Osteoblast (primary cell): ENCODE measurements at places on chromosomes 4 and X. TPM values are rescaled to one million over a fixed set of nuclear protein-coding genes. Genes with fewer than 3 reads are reported as not detected.

The OTUD6A gene
- total RNA-seq = not detected in 2 replicates

The SYTL5 gene
- under 0.01 TPM in 2 replicates for total RNA-seq

The SFRP2 gene
- total RNA-seq = 0.29 TPM in 1 of 2 replicates, not detected in the other

The DCX gene
- not detected in 2 replicates for total RNA-seq

The ENPP6 gene
- under 0.01 TPM in 1 of 2 replicates, not detected in the other for total RNA-seq

The FGFR3 gene
- total RNA-seq = 0.29 and 0.36 TPM in 2 replicates

The HTR2C gene
- not detected in 2 replicates for total RNA-seq

The FMR1 gene
- 33.3 and 35.8 TPM in 2 replicates for total RNA-seq

The ETDB gene
- total RNA-seq = not detected in 2 replicates

DNA sequence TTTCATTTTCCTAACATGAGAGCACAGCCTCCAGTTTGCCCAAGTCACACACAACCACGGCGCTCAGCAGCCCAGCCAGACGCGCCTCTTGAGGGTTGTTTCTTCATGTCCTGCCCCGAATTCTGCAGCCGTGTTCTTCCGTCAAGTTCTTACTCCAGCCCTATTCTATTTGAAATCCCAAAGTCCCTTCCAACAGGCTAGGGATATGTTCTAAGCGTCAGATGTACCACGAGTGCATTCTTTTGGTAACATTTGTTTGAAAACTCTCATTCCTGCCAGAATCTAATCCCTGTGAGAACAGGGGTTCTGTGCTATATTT, 23.1 kb downstream of the ACSL1 start:
- peak; percentile 66 for DNase-seq

DNA sequence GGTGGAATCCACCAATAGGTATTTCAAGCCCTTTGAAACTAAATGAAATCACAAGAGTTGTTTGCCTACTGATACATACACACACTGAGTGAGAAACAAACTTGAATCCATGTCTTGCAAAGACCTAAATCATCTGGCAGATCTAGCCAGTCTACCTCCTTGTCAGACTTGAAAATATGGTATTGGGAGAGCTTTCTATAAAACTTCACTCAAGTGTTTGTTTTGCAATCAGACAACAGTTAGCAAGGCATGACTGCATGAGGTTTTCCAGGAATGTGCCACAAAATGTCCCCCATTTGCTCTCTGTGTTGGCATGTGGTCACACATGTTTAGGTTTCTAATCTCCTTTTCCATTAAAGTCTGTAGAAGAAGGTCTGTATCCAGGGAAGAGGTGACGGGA, 52.4 kb downstream of the MAP3K15 start:
- no peak for DNase-seq

GRCh38 chr4:18914182-18914581, 892.6 kb upstream of the LCORL start:
- DNase-seq = no peak

GRCh38 chrX:46757052-46757451, 1.9 kb downstream of the SLC9A7 start:
- no peak for DNase-seq

GRCh38 chrX:140090800-140091124, 125.4 kb upstream of the CXorf66 start:
- no peak for DNase-seq

DNA sequence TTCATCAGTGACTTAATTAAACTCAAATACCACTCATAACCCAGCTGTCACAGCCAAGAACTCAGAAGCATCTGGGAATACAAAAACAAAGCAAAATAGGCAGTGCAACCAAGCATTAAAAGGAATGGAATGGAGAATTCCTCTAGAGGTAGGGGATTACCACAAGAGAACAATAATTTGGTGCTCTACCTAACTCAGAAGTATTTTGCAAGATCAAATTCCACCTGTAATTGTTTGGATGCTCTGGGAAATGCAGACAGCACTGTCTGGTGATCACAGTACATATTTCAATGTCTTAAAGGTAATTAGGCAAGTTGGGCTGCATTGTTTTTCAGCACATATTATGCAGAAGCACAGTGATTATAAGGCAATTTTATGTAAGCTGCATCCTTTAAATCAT, 547.5 kb downstream of the TRAM1L1 start:
- no peak for DNase-seq

DNA sequence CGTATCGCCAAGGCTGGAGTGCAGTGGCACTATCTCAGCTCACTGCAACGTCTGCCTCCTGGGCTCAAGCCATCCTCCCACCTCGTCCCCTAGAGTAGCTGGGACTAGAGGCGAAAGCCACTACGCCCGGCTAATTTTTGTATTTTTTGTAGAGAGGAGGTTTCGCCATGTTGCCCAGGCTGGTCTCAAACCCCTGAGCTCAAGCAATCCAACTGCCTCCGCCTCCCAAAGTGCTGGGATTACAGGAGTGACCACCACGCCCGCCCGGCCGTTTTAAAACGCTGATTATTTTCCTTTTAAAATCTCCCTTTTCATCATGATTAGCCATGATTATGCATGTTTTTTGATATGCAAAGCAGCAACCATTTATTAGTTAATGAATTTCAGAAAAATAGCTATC, 2.2 kb downstream of the N4BP2 start:
- DNase-seq = no peak

- no peak for DNase-seq
Observed at GRCh38 chrX:115419069-115419468, 129.6 kb downstream of the LUZP4 start.

GRCh38 chr4:38368613-38369012, 295.4 kb upstream of the KLF3 start:
- DNase-seq = peak; percentile 62

DNA sequence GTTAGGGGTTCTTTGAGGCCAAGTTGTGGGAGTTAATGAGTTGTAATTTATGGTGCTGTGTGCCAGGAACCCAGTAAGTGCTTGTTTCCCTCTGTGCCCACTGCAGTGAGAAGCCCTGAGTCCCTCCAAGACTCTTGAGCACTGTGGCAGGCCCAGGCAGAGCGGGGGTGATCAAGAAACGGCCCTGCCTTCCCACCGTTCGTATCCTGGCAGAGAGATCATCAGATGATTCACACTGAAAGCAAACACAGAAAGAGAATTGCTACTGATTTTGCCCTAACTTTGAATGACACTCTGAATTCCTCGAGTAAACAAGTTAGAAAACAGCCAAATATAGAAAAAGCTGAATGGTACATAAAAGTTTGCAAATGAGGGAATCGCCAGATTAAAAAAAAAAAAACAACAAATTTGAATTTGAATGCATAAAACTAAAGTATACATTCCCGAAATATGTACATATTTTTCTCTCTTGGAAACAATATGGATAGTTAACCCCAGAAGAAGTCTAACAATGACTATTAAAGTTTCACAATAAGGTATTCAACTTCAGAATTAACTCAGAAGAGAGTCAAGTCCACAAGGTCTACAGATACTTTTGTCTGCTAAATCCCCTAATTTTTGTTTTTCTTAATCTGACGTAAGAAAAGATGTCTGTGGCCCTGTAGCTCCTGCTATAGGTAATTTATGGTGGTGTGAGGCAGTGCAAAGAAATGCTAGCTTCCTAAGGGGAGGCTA, 71.8 kb downstream of the AFAP1 start:
- peak; percentile 78 for DNase-seq

- no peak for DNase-seq
Observed at GRCh38 chr4:77309496-77309895, 152.5 kb downstream of the CCNG2 start.

DNA sequence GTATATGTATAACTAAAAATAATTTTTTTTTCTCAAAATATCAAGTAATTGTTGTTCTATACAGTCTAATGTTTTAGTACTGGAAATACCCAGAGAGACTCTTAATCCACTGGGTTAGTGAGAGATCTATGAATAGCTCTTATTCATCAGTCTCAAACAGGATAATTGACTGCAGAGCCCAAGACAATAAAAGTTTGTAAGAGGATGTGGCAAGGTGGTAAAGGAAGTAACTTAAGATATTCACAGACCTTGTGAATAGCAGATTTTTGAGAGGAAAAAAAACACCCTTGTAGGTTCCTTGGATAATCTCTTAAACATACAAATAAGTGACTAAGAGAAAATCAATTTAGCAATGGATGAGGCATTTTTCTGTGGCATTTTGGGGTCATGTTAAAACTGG, 210.9 kb upstream of the FAM241A start:
- no peak for DNase-seq

DNA sequence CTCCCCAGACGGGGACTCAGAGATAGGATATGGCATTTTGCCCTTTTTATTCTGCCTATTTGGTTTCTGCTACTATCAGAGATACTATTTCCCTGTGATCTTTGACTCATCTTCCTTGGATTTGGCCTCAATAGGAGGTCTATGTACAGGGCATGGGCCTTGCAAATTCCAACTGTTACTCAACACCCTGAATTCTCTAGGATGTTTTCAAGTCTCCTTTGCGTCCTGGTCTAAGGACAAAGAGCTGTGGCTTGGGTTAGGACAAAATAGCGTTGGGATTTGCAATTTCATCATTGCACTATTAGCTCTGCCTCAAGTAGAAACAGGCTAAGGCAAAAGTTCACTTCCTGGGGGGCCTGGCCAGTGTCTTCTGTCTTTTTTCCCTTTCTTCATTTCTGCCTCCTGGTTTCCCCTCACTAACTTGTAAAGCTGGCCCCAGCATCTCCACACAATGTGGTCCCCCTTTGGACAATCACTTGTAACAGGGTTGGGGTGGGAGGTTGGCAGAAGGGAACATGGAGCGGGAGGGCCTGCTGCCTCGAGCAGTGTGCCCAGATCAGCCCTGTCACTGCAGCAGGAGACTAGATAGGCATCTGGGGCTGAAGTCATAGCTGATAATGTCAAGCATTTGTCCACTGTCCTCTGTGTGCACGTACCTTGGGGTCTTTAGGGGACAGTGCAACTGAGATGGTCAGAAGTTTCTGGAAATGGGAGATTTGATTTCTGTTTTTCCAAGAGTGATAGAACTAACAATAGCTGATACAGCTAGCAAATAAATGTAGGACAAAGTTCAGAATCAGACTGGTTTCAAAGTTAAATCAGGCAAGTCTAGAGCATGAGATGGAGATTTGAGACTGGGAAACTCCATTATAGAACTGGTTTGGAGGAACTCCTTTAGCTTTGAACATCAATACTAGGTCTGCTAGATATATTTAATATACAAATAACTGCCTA, 25.8 kb upstream of the STBD1 start:
- no peak for DNase-seq

DNA sequence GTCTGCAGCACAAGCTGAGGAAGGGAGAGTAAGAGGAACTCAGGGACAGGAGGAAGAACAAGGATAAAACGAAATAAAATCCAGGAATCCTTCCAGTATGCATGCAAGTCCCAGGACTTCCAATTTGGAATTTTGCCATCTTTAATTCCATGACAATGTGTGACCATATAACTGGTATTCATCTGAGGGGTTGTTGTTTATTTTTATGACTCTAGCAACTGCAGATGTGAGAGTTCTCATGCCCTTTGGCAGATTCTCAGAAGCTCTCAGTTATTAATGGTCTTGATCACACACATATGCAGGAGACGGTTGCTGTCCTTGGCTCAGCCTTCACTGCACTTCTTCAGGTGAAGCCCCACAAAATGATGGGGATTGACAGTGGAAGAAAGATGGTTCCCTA, 148.2 kb downstream of the SMIM20 start:
- DNase-seq = no peak

- peak; percentile 41 for DNase-seq
Observed at GRCh38 chr4:185623444-185624258, 88.3 kb upstream of the PDLIM3 start.

DNA sequence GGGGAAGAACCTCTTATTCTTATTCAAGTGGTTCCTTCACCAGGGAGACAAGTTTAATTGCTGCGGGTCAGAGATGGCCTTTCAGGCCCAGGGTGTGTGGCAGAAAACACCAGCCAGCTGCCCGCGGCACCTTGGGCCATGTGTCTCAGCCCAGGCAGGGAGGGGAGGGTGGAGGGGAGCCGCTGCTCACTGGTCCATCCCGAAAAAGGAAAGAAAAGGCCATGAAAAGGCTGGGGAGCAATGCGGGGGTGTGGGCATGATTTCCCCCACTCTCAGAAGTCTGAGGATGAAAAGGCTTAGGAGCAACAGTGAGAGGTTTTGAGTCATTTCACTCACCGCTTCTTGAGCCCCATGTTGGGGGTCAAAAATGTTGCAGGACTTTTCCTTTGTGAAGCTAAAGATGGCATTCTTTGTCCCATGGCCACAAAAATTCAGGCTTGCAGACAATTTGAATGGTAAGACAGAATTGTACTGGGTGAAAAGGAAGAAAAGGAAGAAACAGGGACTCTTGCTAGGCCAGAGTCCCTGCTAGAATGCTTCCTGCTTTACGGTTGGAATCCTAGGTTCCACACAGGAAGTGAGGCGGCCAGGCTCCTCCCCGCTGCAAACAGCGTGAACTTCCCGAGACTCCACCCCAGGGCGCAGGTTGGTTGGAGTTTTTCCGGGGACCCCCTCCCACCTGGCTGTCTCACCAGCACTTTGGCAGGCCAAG, 17.4 kb upstream of the FAM47E start:
- DNase-seq = no peak

- no peak for DNase-seq
Observed at GRCh38 chrX:52553995-52554642, 37.3 kb upstream of the XAGE1B start.

DNA sequence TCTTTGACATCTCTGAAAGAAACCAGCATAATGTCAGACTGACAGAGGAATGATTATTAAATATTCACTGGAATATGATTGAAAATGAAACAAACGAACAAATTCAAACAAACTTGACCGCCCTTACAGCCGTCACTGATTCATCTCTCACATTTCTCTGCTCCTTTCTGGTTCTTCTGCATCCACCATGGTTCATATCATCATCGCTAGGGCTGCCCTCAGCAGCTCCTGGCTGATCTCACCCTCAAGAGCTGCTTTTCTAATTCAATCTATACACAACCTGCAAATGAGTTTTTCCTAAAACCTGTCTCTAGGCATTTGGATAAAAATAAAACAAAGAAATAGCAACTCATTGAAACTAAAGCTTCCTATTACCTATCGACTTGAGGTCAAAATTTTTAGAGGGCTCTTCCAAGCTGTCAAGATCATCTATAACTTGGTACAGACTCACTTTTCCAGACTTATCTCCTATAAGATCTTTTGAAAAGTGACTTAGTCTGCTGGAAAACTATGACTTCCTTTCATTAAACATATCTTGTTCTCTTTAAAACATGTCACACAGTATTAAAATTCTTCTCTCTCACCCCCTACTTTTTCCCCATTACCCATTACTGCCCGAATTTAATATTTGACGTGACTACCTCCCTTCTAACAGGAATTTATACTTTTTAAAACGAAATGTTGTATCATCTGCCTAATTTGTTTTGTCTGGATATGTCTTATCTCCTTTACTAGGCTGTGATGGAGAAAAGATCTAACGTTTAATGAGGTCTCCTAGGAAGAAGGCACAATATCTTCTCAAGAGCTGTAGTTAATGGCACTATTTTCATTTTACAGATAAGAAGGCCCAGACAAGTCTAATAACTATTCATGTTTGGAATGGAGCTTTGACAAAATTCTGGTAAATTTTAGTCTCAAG, 71.0 kb upstream of the UNC5C start:
- no peak for DNase-seq
